ENCODE measurements at places on chromosomes 7 and 10. TPM values are rescaled to one million over a fixed set of nuclear protein-coding genes. Genes with fewer than 3 reads are reported as not detected.

CNPY1 gene
- total RNA-seq: not detected

RARRES2 gene
- total RNA-seq: not detected

LRIT1 gene
- not detected for total RNA-seq

ASAH2 gene
- 8.3 TPM for total RNA-seq

MPP7 gene
- total RNA-seq: 0.55 TPM

SOSTDC1 gene
- total RNA-seq: not detected

GRCh38 chr7:128059143-128059988, 28.1 kb upstream of the LRRC4 start:
- DNase-seq: no peak

DNA sequence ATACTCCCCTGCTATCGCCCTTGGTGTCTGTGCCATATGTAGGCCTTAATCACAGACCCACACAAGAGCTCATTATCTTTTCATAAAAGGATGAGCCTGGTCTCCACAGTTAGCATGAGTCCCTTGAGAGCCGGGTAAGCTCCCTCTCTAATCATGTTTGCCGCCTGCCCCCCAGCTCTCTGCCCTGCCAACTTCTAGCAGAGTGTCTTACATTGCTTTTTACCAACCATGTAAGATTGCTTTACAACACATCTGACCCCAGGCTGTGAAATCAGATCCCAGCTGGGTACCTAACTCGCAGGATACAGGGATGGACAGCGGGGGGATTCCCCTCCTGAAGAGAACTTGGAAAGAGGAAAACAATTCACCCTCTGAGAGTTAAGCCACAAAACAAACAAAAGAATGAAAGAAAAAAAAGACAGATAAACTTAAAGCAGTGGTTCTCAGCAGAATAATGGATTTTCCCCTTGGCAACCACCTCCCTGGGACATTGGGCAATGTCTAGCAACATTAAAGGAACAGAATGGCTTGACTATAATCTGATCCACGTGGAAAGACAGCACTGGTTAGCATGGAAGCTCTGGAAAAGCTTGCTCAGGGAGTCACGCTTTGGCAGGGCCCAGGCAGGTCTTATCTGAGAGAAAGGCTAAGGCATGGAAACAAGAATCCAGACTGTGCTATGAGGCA, 39.4 kb upstream of the ATOH7 start:
- DNase-seq: no peak

DNA sequence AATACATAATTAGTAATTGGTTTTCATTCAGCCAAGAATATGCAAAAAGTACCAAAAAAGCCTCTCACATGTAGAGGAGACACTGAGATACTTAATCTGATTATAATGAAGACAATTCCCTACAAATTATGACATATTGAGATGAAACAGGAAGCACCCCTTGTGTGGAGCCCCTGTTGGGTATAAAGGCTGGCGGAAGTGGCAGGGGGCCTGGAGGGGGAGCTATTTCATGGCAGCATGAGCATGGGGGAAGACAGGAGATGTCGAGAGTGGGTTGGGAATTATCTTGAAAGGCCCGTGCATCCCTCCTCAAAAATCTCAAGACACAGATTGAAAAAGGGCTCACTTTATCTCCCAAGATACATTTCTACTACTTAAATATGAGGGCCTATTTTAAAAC, 96.9 kb downstream of the PIP4K2A start:
- no peak for DNase-seq

GRCh38 chr10:79052291-79053080, 16.3 kb upstream of the ZMIZ1 start:
- no peak for DNase-seq

- no peak for DNase-seq
Observed at GRCh38 chr7:44460325-44460724, 30.1 kb downstream of the NUDCD3 start.

DNA sequence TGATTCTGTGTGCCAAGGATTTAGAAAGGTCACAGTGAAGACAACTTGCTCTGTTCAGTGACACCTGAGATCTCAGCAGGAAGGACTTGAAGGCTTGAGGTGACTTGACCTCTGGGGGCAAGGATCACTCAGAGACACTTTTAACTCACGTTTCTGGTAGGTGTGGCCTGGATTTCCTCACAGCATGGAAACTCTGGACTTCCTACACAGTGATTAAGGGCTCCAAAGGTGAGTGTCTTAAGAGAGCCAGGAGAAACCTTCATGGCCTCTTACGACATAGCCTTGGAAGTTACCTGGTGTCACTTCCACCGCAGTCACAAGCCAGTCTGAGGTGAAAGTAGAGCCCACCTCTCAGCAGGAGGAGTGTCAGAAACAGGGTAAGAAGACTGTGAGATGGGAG, 38.1 kb upstream of the ADO start:
- peak; percentile 31 for DNase-seq

DNA sequence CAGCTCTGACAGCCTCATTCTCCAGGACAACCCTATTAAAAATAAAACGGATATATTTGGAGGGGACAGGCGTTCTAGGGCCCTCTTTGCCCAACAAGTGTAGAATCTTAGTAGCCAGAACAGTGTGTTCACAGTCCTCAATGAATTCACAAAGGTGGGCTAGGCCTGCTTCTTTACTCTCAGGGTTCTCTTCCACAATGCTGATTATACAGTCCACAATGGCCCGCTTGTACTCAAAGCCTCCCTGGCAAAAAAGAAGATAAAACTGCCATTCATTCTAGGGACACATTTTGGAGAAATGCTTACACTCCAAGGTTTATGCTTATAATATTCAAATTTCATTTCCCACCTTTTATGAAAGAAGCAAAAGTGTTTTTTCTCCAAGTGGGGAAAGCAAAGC, 62.6 kb downstream of the MEST start:
- no peak for DNase-seq

DNA sequence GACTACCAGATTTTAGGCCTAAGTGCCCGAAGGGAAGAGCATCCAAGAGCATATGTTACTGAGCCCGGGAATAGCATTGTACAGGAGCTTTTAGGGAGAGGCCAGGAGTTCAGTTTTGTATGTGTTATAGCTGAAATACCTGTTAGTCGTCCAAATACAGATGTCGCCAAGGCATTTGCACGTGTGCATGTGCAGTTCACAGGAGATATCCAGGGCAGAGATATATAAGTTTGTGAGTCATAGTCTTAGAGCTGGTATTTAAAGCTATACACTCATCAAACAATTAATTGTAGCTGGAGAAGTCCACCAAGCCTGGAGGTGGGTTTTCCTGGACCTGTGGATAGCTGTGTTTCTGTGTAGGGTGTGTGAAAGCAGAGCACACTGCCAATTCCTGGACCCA, 394.0 kb upstream of the FZD8 start:
- DNase-seq: no peak

- DNase-seq: no peak
Observed at GRCh38 chr10:129756912-129757901, 206.9 kb downstream of the EBF3 start.

DNA sequence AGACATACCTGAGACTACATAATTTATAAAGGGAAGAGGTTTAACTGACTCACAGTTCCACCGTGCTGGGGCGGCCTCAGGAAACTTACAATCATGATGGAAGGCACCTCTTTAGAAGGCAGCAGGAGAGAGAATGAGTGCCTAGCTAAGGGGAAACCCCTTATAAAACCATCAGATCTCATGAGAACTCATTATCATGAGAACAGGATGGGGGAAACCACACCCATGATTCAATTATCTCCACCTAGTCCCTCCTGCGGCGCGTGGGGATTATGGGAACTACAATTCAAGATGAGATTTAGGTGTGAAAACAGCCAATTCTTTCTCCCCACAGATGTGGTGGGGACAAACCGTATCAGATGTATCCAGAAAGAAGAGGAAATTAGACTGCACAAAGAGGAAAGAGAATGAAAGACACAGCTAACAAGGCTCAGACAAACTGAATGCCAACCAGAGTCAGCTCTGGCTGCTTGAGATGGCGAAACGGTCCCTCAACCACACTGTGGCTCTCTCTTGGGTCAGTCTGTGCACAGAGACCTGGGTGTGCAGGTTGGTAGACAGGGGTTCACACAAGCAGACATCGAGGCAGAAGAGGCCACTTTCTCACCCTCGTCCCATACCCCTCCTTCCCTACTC, 375.6 kb downstream of the SFMBT2 start:
- no peak for DNase-seq

DNA sequence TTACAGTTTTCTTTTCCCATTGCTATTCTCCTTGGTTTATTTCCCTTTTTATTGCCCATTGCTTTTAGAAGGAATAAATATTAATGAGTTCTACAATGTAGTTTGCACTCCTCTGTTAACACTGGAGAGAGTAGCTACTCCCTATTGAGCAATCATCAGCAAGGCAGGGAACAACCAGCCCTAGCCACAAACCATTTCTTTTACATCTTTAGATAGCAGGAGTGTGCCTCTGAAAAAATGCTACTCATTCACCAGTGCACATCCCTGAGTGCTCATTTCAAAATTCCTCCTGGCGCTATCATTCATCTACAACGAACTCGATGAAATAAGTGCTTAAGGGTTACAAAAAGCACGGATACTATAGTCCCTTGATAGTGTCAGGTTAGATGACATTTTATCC, 252.9 kb downstream of the THSD7A start:
- no peak for DNase-seq

GRCh38 chr10:109982123-109982522, 25.7 kb upstream of the ADD3 start:
- DNase-seq: no peak
